NK-92 treated with Interleukin-12 subunit alpha and Interleukin-12 subunit beta, amount 100 ng/mL, for 24 hours (cell line): ENCODE measurements at places on chromosomes 11 and 22.

GRCh38 chr22:26979294-26979693 lies 321.9 kb downstream of the MIAT start:
- no peak for DNase-seq

DNA sequence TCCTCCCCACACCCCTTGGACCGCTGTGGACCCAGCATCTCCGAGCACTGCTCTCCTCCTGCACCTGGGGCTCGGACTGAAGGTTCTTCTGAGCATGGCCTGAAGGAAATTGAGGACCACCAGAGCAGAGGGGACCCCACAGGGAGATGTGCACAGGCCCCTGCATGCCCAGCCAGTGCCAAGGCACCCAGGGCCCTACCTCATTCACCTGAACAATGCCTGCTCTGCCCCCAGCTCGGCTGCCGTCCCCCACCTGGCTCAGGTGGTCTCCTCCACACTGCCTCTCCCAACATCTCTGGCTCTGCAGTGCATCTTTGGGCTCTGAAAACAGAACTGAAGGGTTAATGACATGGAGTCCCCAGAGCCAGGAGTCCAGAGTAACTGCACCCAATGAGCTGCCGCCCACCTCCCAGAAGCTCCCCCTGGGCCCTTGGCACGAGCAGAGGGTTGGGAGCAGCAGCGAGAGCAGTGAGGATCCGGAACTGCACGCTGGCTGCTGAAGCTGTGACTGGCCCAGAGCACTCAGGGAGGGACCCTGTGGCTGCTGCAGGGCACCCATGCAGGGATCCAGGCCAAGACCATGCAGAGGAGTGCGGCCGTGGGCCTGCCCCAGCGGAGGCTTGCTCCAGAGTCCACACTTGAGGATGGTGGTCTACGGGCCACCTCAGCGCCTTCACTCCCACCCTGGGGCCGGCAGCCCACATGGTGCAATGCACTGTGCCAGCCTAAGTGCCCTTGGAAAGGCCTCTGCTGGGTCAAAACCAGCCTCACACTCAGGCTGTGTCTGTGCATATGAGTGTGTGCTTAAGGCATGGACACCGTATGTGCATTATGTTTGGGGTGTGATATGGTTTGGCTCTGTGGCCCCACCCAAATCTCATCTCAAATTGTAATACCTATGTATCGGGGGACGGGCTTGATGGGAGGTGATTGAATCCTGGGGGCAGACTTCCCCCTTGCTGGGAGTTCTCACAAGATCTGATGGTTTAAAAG lies 686.1 kb downstream of the TBC1D22A start:
- DNase-seq, result no peak

DNA sequence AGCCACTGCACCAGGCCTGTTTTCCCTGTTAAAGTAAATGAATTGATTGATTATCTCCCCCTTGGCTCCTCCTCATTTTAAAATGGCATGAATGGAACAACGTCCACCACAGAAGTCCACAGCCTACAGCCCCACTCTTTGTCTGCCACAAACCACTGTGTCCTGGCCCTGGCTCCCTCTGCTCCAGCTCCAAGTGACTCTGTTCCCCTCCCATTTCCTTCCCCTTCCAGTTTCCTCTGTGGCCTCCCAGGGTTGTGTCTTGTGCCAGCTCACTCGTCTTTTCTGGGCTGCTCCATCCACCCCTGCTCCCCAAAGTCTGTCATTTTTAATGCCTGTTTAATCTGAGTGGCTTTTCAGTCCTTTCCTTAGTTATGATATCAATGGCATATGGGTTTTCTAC lies 52.4 kb upstream of the CD5 start:
- no peak for DNase-seq

DNA sequence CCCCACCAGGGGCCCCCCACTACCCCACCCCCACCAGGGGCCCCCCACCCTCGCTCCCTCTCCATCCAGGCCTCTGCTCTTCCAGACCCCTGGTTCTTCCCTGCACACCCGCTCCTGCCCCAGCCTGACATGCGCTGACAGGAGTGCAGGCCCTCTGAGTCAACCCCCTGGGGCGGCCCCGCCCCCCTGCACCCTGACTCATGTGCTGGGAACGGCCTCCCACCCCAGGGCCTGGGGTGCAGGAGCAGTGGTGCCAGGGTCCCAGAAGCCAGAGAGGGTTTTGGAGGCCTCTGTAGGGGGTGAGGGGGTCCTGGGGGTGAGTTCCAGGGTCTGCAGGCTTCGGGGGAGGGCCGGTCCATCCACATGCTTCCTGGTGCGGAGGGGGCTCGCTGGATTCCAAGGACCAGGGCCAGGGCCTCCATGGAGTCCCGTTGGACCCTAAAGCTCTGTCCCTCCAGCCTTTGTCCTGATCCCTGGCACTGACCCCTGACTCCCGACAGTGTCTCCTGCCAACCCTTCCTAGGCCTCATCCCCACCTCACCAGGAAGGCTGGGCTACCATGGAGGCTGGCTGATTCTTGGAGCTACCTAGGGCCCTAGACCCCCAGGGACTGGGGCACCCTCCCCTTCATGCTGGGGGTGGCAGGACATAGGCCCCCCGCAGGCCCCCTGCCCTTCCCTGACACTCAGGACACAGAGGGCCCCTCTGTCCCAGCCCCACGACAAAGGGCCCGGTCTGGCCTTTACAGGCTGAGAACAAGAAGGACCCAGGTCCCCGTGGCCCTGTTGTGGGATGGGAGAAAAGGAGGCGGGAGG lies 583 bp upstream of the PKP3 start:
- no peak for DNase-seq

- DNase-seq, result no peak
These were observed 33.8 kb downstream of the MYEOV start for GRCh38 chr11:69327741-69328191.

DNA sequence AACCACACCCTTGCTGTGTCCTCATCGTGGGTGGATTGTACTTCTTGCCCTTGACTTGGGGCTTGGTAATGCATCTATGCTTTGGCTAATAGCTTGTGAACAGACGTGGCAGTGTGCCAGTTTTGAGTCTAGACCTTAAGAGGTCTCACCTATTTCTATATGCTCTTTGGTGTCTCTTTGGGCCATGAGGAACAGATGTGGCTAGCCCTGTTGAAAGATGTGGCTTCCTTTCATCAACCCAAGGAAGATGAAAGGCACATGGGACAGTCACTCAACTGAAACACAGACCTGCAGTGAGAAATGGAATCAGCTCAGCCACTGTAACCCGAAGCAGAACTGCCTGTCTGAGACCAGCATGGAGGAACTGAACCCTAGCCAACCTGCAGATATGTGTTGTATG lies 7.9 kb upstream of the NELL1 start:
- no peak for DNase-seq

DNA sequence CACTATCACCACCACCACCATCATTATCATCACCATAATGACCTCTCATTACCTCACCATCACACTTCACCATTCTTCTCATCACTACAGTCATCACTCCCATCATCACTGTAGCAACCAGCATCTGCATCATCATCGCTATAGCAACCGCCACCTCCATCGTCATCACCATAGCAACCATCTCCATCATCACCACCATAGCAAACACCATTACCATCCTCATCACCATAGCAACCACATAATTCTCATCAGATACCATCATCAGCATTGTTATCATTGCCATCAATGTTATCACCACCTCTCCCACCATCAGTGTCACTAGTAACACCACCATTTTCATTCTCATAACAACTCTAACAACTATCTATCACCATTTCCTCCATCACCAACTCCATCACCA lies 23.1 kb upstream of the CD82 start:
- DNase-seq, result no peak

DNA sequence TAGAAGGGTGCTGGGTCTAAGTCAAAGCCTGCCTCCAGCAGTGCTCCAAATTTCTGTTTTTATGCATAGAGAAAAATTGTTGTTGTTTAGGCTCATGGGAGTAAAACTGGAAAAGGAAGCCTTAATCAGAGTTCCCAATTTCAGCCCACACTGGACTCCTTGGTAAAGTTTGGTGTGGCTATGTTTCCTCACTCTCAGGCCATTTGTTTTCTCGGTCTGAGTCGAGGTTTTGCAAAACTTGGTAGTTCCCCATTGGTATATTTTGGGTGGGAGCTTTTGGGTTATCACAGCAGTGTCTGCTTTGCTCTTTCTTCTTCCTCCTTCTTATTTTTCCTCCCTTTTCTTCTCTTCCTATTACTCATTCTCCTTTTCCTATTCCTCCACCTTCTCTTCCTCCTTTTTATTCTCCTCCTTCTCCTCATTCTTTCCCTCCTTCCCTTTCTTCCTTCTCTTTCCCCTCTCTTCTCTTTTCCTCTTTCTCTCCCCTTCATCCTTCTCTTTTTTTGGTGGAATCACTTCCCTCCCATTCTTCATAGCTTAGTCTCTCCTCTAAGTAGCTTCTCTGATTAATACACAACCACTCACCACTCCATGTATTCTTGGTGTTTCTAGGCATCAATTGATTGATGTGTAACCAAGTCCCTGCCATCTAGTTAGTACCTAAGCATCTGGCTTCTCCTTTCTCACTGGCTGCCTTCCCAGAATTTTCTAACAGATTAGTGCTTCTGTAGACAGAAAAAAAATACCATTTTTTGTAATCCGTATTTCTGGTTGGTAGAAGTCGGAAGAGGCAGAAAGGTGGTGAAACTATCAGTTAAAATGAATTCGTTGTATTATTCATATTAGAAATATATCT lies 10.1 kb downstream of the SLC5A1 start:
- DNase-seq, result no peak

GRCh38 chr11:119852741-119853140 lies 123.7 kb upstream of the NECTIN1 start:
- no peak for DNase-seq

DNA sequence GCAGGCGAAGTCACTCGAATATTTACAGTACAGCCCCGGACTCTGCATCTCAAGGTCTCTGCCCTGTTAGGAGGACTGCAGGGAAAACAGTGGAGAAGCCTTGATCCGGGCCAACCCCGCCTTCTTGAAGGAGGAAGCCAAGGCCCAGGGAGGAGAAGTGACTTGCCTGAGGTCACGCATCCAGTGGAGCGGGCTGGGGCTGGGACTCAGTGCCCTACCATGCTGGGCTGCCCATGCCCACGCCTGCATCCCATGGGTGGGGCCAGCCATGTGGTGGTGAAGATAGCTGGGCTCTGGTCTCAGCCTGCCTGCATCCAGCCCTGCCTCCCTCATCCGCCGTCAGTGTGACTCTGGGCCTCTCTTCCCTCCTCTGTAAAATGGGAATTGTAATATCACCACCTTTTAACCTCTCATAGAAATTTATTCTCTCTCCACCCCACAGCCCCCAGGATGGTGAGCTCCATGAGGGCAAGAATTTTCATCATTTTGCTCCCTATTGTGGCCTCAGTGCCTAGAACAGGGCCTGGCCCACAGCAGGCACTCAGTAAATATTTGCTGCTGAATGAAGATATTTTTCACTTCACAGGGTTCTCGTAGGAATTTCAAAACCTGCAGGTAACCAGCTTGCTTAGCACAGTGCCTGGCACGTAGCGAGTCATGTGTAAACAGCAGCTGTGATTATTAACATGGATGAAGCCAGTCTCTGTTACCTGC lies 57.3 kb downstream of the OTOG start:
- DNase-seq, result no peak

DNA sequence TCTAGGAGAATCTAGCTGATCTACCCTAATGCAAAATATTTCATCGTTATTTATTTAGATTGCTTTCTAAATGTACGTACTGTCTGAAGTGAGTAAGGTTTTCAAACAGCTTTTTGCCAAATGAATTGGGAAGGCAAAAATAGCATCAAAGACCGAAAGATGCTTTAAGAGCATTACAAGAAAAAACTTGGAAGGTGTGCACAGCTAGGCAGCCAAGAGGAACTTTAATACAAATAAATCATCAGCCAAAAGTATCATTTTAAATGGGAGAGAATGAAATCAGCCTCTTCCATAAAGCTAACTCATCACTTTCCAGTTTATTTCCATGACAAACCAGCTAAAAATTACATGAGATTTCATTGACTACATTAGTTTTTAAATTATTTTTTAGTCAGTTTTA lies 30.2 kb upstream of the CFAP300 start:
- no peak for DNase-seq

DNA sequence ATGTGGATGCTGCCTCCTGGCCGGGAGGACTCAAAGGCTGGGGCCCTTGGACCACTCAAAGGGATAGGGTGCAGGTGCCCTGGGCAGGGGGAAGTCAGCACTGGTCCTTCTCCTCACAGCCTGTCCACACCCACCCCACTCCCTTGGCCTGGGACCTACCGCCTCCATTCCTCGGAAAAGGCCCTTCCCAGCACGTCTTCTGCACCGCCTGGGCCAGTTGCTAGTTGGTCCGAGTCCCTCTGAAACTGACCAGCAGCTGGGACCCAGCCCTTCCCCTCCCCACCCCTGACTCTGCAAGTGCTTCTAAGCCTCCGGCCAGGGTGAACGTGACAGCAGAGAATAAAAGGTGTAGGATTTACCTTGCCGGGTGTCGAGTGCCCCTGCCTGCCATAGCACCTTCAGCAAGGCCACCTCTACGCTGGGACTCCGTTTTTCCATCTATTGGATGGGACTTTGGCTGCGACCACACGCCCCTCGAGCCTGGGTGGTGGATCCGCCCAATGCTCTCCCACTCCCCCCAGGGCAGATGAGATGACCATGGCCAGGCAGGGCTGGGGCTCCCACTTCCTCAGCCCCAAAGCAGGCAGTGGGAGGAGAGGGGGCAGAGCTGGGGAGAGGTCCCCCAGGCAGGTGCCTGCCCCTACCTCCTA lies 37.3 kb downstream of the OSBPL5 start:
- no peak for DNase-seq

- DNase-seq, result peak; percentile 9
These were observed 29.6 kb downstream of the CAT start for GRCh38 chr11:34468209-34468841.

DNA sequence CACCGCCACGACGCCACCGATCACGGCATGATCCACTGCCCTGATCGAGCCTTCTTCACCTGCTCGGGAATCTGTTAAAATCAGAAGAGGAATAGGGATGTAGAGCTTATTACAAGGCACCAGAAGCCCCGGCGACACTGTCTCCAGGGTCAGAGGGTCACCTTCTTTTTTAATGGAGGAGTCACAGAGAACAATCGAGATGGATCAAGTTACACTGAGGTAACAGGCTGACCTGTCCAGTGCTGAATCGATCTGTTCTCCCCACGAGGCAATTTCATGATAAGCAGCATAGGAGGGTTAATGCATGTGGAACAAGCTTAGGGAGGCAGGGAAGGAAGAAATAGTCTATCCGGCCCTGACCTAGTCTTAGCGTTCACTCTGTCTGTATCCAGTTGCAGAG lies 325.5 kb downstream of the CADM1 start:
- DNase-seq, result no peak

GRCh38 chr11:15705891-15706290 lies 591.2 kb downstream of the INSC start:
- no peak for DNase-seq
